Motor neuron (in vitro differentiated cells): ENCODE measurements at places on chromosomes 1 and 21.

DNA sequence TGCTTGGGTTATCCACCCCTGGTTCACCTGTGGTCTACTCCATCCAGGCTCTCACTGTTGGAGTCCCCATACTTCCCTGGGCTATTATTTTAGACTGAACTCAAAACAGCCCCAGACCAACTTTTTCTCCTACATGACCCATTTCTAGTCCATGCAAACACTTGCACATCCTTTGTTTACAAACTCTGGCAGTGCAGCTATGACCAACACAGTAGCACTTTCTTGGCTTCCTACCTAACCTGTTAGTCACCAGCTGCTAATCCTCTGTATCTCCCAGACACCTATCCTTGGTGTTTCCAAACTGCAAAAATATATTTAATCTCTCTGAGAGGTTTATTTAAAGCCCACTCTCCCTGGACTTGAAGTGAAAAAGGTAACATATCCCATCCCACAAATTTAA lies 90.8 kb downstream of the DDAH1 start:
- no peak for ATAC-seq

DNA sequence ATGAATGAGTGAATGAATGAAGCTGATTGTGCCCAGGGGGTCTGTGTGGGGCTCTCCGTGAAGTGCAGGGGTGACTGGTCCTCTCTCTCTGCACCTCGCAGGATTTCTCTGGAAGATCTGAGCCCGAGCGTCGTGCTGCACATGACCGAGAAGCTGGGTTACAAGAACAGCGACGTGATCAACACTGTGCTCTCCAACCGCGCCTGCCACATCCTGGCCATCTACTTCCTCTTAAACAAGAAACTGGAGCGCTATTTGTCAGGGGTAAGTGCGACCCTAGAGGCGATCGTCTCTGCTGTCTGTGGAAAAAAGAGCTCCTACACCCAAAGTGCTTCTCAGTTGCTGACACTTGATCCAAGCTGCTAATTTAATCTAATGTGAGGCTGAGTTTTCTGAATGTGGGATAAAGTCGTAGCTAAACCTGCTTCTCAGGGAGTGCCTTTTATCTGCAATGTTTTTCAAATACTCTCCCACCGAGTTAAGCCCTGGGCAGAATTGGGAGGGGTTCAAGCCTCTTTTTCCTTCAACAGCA lies 101.7 kb downstream of the HUNK start:
- ATAC-seq = no peak

GRCh38 chr1:203524824-203525223 lies 30.9 kb downstream of the OPTC start:
- no peak for ATAC-seq

DNA sequence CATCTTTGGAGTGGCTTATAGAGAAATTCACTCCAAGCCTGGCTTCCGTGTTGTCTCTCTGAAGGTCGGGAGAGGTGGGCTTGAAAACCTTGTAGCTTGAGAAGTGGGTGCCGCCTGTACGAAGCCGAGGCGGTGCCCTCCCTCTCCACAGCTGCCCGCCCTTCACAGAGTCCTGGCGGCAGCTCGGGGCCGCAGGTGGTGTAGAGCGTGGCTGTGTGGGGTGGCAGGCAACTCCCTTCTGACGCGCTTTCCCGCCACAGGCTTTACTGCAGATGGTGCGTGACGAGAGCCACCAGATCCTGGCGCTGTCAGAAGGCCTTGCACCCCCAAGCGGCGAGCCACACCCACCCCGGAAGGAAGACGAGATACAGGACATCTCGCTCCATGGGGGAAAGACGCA lies 33.1 kb upstream of the DIP2A start:
- ATAC-seq = no peak

- no peak for ATAC-seq
Measured at GRCh38 chr1:171424494-171424893, 60.8 kb upstream of the PRRC2C start.
